ENCODE measurements at places on chromosomes 4 and X. TPM values are rescaled to one million over a fixed set of nuclear protein-coding genes. Genes with fewer than 3 reads are reported as not detected.

- DNase-seq = no peak
These were observed 14.5 kb downstream of the HMGB2 start for GRCh38 chr4:173319696-173320095.

GRCh38 chrX:153394612-153395011, 6.5 kb downstream of the PNMA6E start:
- DNase-seq = no peak

GRCh38 chr4:95610061-95610569, 61.3 kb upstream of the UNC5C start:
- no peak for DNase-seq

Gene RS1
- polyA plus RNA-seq = not detected

DNA sequence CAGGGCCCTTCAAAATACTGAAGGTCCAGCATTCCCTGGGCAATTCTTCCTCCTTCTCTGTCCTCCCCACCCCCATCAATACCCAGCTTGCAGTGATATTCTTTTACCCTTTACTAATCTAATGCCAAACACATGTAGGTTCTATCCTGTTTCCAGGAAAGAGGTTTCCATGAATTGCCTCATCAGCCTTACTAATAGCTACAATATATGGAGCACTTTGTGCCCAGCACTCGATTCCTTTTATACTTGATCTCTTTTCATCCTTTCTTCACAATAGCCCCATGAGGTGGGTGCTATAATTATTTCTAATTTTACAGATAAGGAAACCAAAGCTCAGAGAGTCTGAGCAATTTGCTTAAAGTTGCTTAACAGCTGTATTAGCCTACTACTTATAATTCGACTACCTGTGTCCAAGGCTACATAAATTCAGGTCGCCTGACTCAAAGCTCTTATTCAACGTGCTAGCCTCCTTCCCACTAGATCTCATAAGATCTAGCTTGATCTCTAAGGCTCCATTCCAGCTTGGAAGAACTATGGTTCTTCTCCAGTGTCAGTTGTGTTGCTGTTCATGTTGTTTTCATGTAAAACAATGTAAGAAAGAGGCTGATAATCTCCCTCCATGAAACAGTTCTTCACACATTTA, 229.6 kb upstream of the PGRMC2 start:
- DNase-seq = no peak

DNA sequence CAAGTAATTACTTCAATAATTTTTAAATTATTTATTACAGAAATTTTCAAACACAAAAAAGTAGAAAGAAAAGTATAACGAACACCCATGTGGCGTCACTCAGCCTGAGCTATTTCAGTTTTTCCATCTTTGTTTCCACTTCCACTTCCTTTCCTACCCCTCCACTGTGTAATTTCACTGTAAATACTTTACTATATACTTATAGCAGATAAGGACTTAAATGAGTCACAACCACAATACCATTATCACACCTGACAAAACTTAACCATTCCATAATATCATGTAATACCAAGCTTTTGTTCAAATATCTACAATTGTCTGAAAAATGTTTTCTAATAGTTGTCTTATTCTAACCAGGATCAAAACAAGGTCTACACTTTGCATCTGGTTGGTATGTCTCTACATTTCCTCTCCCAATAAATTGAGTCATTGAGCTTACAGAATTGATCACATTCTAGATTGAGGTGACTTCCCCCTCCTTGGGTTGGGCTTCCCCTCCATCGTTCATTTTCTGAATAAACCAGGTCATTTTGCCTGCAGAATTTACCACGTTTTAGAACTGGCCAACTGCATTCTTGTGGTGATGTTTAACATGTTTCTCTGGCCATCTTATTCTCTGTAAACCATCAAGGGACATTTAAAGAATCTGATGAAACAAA, 48.7 kb downstream of the ATP10D start:
- DNase-seq = no peak

Gene KIF4A
- 0.20 TPM for polyA plus RNA-seq

Gene FMR1NB
- polyA plus RNA-seq = not detected

Measured in urinary bladder (tissue), 4 donors.